Activated CD4-positive, alpha-beta T cell treated with anti-CD3 and anti-CD28 coated beads, Interleukin-2, amount 10 ng/mL, durations not matched to agents 7 days and 5 days (primary cell): ENCODE measurements at places on chromosomes 3 and 15. TPM values are rescaled to one million over a fixed set of nuclear protein-coding genes. Genes with fewer than 3 reads are reported as not detected.

- peak; percentile 66 for DNase-seq
Observed at GRCh38 chr15:90482124-90483011, 47.4 kb upstream of the CRTC3 start.

- peak; percentile 37 for DNase-seq
Observed at GRCh38 chr3:177597311-177598096, 400.2 kb upstream of the TBL1XR1 start.

The GHSR gene
- total RNA-seq, result not detected

DNA sequence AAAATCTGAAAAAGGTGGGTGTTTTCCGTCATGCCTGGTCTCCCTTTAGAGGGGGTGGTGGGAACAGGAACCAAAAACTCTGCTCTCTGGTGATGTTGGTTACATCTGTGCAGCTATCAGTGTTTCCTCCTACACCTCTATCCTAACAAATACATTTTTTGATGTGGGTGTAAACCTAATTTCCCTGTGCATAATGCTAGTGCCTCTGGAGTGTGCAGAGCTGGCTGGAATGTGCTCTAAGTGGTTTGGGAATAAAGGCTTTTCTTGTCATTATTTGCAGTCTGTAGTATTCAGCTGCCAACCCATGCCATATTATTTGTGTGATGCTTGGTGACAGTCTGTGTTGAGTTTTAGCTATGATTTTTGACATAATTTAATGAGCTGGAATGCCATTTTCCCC is 547.6 kb downstream of the NLGN1 start:
- DNase-seq, result no peak

The HRG gene
- not detected for total RNA-seq

DNA sequence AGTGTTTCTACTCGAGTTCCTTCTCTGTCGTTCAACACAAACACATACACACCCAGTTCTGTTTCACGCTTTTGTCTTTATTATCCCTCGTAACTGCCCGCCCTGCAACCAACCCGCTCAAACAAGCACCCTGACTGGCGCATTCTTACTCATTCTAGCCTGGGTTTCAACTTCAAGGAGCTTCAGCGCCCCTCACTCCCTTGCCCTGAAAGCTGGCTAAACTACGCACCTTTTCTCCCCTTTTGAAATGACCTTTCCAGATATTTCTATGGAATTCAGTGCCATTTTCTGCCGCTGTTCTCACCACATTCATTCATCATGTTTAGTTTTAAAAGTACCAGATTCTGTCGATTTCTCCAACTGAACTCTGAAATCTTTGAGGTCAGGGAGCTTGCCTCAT is 653 bp upstream of the MFSD1 start:
- DNase-seq, result no peak

The RPUSD3 gene
- total RNA-seq, result 49.9 TPM

- DNase-seq, result no peak
Observed at GRCh38 chr3:188319569-188319968, 165.6 kb downstream of the LPP start.

DNA sequence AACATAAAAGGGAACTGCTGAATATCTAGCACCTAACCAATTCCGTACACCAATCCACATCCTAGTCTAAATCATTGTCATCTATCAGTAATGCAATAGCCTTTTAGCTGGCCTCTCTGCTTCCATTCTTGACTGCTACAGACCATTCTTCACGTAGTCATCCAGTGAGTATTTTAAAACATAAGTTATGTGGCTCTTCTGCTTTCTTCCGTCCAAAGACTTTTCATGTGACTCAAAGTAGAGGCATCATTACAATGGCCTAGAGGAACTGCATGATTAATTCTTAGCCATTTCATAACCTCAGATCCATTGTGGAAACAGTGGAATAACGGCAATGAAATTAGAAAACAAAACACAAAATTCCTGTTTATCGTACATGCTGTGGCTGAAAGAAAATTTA is 88.9 kb upstream of the CBLB start:
- DNase-seq, result no peak

The GOLGA6L7 gene
- not detected for total RNA-seq
